ENCODE measurements at places on chromosomes 11 and 22.
A peak's percentile ranks its signal among the peaks of the same experiment; 100 is the strongest.

DNA sequence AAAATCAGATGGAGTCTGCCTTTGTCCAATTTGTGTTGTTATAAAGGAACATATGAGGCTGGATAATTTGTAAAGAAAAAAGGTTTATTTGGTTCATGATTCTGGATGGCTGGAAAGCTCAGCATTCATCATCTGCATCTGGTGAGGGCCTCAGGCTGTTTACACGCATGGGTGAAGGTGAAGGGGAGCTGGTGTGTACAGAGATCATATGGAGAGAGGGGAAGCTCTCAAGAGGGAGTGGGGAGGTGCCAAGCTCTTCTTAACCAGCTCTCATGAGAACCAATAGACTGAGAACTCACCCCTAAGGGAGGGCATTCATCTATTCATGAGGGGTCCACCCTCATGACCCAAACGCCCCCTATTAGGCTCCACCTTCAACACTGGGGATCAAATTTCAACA is 40.0 kb downstream of the NEU3 start:
- DNase-seq: no peak

GRCh38 chr11:88103337-88104206 is 71.7 kb downstream of the RAB38 start:
- peak; percentile 35 for DNase-seq

DNA sequence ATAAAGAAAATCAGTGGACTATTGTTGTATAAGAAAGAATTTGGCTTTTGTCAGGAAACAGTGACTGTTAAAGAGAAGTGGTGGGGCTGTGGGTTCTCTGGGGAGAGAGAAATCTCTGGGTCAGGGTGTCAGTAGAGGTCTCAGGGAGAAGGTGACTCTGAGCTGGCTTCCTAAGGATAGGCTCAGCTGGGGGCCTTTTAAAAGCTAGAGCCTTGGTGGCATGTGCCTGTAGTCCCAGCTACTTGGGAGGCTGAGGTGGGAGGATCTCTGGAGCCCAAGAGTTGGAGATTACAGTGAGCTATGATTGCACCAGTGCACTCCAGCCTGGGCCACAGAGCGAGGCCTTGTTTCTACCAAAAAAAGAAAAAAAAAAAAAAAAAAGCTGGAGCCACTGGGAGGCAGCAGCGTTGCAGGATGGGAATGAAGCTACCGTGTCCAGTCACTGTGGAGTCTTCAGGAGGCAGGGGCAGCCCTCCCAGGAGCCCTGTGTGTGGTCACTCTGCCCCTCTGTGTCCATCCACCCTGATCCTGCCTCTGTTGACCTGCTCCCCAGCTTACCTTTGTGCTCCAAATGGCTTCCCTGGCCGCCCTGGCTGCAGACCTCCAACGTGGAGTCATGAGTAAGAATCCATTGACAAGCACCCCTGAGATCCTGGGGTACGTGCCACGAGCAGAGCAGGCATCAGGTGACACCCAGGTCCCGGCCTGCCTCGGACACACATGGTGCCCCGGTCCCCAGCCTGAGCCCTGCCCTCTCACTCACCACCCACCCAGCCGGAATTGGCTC is 5.4 kb upstream of the MIF start:
- no peak for DNase-seq

GRCh38 chr11:16911186-16911585 is 103.0 kb downstream of the PLEKHA7 start:
- no peak for DNase-seq

- DNase-seq: peak; percentile 92
These were observed 4.2 kb upstream of the FXYD2 start for GRCh38 chr11:117828611-117829368.

DNA sequence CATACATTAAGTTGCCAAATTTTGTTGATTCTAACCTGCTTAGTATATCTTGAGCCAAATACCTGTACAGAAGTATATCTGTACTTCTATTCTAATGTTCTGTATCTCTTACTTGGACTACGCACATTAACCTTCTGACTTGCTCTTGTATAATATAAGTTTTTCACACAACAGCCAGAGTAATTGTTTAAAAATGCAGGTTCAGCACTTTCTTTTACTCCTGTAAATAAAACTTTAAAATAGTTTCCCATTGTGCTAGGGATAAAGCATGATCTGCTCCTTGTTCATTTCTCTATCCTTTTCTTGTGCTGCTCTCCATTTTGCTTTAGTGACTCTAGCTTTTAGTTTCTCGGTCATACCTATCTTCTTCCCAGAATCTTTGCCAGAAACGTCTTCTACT is 48.3 kb downstream of the DYNC2H1 start:
- DNase-seq: no peak

DNA sequence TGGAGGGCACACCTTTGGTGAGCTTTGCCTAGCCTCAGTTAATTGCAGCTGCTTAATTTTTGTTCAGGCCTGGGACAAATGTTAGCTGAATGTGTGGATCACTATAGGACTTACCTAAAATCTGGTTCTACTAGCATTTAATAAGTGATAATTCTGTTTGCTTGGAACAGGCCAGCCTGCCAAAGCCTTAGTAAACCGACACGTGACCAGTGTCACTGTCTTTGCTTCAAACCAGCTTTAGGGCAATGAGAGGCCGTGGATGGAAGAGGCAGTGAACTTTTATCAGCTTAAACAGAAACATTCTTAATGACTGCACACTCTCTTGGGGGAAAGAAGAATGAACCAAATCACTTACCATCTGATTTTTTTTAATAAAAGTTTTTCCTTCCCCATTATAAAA is 10.8 kb downstream of the PARVA start:
- no peak for DNase-seq

DNA sequence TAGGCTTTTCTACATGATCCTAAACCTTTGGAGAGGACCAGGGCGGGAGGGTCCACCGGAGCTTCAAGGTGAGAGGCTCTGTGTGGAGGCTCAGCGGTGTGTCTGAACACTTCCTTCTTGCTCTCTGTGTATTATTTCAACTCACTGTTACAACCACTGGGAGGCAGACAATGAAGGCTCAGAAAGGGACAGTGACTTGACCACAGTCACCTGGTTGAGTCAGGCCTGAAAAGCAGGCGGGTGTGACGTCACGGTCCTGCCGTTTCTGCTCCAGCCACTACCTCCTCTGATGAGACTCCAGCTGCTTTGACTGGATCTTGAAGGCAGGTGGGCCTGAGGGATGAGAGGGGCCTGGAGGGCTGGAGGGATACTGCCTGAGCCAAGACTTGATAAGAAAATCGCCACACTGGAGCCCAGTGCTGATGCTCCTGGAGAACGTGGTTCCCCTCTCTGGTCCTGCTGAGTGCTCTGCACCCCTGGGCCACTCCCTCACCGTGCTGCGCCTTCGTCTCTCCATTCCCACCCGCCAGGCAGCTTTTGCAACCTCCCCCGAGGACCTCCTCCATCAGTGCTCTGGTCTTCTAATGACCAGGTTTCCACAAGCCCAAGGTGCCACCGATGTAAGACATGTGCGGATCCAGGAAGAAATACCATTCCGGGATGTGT is 27.9 kb downstream of the KCNC1 start:
- no peak for DNase-seq

DNA sequence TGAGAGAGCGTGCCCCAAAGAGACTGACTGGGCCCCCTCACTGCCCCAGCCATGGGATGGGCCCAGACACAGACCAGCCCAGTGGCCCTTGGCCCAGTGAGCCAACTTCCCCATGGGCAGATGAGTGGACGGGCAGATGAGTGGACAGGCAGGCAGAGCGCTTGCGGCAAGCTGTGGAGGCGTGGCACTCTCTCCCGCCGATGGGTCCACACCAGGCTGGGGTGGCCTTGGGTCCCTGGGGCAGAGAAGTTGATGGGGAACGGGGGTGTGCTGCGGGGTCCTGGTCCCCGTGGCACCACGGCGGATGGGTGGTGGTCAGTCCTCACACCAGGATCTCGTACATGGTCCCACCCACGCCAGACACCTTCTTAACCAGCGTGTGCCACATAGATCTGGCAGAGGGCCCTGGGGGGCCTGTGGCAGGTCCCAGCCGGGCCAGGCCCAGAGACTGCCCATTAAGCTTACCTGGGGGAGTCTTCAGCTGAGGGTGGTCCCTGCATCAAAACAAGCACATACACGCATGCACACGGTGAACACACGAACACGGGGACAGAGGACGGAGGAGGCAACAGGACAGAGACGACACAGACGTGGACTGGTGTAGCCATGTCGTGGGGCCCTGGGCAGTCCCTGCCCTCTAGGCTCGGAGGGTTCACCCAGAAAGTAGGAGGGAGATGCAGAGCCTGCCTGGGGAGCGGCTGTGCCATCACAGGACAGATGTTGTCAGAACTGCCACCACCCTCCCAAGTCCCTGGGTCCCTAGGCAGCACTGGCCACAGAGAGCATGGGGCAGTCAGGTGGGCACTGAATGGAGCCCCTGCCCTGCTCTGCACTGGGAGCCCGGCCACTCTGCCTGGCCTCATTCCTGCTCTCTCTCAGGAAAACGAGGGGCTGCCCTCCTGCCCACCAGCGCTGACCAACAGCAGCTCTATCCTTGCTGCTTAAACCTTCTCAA is 182.2 kb downstream of the IGLL1 start:
- DNase-seq: no peak

GRCh38 chr11:46099963-46100316 is 21.3 kb downstream of the PHF21A start:
- no peak for DNase-seq

DNA sequence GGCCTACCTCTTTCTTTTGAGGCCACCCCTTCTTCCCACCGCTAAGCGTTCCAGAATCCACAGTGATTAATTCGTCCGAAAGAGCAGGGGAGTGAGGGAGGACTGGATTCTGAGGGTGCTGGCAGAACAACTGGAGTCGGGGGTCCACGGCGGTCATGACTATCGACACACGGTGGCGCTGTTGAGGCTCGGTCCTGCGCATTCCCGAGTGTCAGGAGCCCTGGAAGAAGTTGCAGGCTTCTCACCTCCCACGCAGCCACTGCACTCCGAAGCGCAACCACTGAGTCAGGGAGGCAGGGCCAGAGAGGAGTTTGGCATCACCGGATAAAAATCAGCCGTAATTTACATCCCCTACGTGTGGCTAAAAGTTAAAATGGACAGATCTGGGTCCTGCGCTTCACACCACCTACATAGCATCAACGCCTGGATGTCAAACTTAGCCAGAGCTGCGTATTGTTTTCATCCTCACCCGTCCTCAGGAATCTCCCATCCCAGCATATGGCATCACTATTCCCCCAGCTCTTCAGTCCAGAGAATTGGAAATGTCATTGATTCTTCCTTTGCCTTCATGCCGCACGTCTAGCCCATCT is 10.7 kb upstream of the CTSF start:
- DNase-seq: peak; percentile 89

- no peak for DNase-seq
These were observed 57.8 kb upstream of the RCN1 start for GRCh38 chr11:32033067-32033466.

DNA sequence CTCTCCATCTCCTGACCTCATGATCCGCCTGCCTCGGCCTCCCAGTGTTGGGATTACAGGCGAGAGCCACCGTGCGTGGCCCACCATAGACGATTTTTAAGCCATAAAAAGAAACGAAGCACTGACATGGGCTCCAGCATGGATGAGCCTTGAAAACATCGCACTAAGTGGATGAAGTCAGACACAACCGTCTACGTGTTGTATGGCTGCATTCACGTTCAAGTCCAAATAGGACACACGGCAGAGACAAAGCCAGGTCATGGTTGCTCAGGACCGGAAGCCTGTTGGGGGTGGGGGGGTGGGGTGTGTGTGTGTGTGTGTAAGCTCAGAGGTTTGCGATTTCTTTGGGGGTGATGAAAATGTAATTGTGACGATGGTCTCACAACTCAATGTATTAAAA is 10.0 kb downstream of the RRP7A start:
- no peak for DNase-seq

GRCh38 chr11:36014898-36015665 is 71.2 kb downstream of the LDLRAD3 start:
- no peak for DNase-seq

GRCh38 chr11:115391160-115391559 is 113.1 kb downstream of the CADM1 start:
- DNase-seq: no peak

GRCh38 chr11:69192301-69192721 is 36.6 kb downstream of the SMIM38 start:
- no peak for DNase-seq

- no peak for DNase-seq
These were observed 8.4 kb downstream of the LINC01488 start for GRCh38 chr11:69489746-69490365.

GRCh38 chr11:33588056-33588455 is 112.6 kb downstream of the C11orf91 start:
- no peak for DNase-seq

DNA sequence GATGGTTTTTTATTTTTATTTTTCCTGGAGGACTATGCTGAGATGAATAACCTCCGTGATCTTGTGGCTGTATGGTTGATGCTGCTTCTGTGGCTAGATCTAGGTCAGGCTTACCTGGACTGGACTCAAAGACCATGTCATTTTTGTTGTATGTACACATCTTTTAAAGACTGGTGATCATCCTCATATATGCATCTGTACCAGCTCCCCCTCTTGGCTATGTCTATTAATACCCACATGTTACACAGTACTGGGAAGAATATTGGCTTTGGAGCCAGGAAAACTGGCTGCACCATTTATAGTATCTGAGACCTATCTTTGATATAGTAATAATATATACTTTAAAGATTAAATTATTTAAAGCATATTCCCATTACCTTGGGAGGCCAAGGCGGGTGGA is 18.4 kb upstream of the PITPNB start:
- no peak for DNase-seq

- no peak for DNase-seq
These were observed 1.9 kb downstream of the ZNF74 start for GRCh38 chr22:20395907-20396287.

DNA sequence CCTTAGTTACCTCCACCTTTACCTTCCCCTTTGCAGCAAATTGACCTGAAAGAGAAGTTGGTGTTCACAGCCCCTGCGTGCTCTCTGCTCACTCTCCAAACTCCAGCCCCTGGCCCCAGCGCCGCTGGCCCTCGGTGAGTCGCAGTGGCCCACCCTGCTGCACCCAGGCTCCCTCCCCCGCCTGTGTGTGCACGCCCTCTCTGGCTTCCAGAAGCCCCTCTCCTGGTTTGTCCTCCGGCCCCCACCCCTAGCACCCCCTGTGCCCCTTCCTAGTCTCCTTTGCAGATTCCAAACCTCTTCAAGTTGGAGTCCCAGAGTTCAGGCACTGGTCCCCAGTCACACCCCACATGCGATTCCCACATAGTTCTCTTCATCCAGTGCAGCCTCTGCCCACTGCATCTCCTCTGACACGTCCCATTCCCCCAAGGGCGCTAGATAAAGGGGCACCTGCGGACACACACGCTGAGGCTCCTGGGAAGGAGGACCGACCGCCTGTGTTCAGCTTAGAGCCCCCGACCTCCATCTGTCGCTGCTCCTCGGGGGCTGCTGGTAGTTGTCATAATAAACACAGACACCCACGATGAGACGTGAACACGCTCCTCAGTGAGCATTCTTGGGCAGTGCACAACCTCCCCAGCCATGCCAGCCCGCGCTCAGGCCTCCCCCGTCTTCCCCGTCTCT is 1.5 kb upstream of the PHRF1 start:
- peak; percentile 31 for DNase-seq

- DNase-seq: no peak
These were observed 5.1 kb downstream of the BID start for GRCh38 chr22:17769013-17769715.

- DNase-seq: no peak
These were observed 14.7 kb downstream of the SULT4A1 start for GRCh38 chr22:43847376-43848289.

Data from activated naive CD4-positive, alpha-beta T cell treated with anti-CD3 and anti-CD28 coated beads for 36 hours (primary cell).